Right kidney (tissue), 9 donors: ENCODE measurements at places on chromosomes 1 and 21.

- no peak for DNase-seq
These were observed 101.7 kb downstream of the HUNK start for GRCh38 chr21:31974454-31974985.

DNA sequence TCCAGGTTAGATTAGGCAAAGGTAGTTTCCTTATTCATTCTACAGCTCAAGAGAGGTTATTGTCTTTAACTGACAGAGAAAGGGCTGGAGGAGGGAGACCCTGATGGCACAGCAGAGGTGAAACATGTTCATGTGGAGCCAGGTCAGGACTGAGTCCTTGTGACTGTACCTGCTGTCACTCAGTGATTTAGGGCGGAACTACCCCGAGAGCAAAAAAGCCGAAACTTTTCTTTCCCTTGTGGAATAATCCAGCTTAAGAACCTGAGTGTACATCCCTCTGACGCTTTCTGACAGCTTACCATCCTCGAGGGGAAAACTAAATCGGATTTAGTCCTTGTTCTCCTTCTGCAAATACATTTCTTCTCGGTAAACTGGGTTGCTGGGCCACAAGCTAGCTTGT lies 273.2 kb downstream of the BACH1 start:
- DNase-seq, result no peak

- DNase-seq, result no peak
These were observed 166.7 kb upstream of the BEND5 start for GRCh38 chr1:48943393-48943792.

GRCh38 chr21:32337206-32337605 lies 38.6 kb downstream of the MRAP start:
- DNase-seq, result no peak

DNA sequence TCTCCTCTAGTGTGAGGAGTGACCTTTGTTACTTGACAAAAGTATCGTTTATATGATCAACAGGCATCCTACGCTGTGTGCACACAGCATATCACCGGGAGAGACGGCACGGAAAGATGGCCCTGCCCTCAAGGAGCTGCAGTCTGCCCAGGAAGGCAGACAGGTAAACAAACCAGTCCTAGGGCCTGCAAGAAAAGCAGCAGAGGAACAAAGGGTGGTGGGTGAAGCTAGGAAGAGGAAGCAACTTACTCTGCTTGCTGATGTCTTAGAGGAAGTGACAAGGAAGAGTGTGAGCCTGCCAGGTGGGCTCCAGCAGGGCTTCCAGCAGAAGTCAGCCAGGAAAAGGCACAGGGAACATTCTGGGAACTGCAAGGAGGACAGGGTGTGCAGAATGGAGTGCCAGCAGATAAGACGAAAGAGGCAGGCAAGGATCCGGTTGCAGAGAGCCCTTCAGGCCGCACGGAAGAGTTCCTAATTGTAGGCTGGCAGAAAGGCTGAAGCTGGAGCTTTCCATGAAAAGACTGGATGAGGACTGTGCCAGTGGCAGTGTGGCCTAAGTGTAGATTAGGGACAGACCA lies 106.7 kb downstream of the SLC45A1 start:
- DNase-seq, result no peak

- no peak for DNase-seq
These were observed 155.2 kb downstream of the BARHL2 start for GRCh38 chr1:90561911-90562310.
